ENCODE measurements at places on chromosomes 2 and 18.

GRCh38 chr2:26335231-26335630, 10.7 kb upstream of the SELENOI start:
- no peak for DNase-seq

DNA sequence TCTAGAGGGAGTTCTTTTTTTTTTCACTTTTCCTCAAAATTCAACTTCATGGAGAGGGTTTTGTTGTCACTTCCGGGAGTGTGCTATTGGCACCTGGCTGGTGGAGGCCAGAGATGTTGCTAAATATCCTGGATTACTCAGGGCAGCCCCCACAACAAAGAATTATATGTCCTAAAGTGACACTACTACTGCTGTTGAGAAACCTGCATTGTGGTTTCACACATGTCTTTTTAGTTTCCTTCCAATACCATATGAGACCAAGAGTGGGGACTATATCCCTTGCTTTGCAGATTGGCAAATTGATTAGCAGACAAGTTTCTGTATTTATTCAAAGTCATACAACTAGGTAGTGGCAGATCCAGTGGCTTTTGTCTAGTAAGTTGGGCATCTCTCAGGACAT, 826.8 kb downstream of the TRIB2 start:
- DNase-seq: no peak

DNA sequence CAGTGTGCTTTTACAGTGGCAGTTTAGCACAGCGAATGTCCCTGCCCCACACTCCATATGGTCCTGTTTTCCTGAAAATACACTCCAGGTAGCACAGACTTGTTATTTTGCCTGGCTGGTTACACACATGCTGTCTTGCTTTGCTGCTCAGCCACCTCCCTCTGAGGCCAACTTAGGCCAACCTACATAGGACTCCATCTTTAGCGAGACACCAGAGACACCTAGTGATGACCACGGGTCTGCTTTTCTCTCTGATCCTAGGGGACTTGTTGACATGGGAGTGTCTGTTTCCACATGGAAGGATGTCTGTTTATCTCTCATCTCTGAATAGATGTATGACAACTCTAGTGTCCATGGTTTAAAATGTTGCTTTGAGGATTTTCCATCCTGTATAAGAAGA, 43.3 kb downstream of the PLEKHB2 start:
- DNase-seq: no peak

- DNase-seq: peak; percentile 33
Observed at GRCh38 chr18:72375618-72376017, 168.5 kb downstream of the CBLN2 start.

- no peak for DNase-seq
Observed at GRCh38 chr2:33477473-33478468, 1.3 kb downstream of the RASGRP3 start.

GRCh38 chr2:119679526-119679837, 481 bp downstream of the TMEM177 start:
- DNase-seq: peak; percentile 17

GRCh38 chr2:149331023-149331400, 625 bp downstream of the LYPD6 start:
- no peak for DNase-seq

GRCh38 chr18:28963481-28963880, 786.6 kb upstream of the CDH2 start:
- peak; percentile 53 for DNase-seq

- DNase-seq: no peak
Observed at GRCh38 chr2:216665242-216665641, 30.1 kb downstream of the IGFBP5 start.

DNA sequence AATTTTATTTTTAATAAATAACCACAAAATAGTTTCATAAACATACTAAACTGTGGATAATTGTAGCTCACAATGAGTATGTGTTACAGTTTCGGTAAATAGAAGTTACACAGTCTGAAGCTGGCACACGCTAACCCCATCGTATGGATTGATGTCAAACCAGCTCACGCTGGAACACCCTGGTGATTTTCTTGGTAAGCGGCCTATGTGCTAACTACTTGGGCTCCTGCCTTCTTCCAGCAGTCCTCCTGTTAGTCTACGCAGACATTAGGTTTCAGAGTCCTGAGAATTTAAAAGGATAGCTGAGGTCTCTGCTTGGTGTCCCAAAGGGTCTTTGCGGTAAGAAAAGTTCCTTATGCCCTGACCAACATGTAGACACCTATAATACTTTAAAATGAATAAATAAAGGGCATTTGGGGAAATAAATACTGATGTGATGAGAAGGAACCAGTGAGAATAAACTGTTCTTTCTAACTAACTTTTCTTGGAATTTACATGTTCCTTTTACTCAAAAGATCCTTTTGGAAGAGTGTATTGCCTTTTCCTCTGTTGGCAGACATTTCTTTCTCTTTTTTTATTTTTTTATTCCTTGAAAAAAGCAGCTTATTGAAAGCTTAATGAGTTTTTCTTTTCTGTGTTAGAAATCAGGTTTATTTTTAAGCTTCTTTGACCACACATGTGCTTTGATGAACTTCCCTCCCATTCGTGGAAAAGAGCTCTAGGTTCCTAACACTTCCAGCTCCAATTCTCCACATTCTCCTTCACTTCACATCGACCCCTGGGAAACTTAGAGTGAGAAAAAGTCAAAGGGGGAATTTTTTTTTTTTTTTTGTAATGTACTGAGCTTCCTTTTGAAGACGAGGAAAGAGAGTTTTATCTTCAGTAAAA, 322.2 kb downstream of the IRS1 start:
- DNase-seq: no peak

DNA sequence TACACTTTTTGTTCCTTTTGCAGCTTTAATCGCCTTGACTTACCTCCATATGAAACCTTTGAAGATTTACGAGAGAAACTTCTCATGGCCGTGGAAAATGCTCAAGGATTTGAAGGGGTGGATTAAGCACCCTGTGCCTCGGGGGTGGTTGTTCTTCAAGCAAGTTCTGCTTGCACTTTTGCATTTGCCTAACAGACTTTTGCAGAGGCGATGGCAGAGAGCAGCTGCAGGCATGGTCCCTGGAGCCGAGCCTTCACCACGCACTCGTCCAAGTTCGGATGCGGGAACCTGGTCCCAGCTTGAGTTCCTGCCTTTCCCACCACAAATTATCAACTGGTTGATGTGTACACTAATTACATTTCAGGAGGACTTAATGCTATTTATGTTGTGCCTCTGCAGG, 232.7 kb downstream of the ALPK2 start:
- DNase-seq: no peak

- DNase-seq: no peak
Observed at GRCh38 chr2:44706681-44707553, 234.6 kb upstream of the SIX3 start.

DNA sequence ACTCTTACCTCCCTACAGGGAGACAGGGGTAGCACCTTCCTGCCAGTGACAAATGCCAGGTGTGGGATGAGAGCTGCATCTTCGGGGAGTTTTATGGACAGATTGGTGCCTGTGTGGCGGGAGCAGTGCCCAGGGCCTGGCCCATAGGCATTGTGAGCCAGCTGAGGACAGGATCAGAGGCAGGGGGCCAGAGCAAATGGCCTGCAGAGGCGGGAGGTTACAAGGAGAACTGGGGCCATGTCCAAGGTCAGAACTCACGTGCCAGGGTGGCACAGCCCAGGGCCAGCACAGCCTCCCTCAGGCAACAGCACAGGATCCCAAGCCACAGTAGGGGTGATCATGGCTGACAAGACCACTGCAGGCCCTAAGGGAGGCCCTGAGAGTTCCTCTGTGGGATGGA, 40.2 kb upstream of the MCFD2 start:
- DNase-seq: no peak

- DNase-seq: peak; percentile 5
Observed at GRCh38 chr2:157625296-157625695, 3.4 kb downstream of the ACVR1C start.

DNA sequence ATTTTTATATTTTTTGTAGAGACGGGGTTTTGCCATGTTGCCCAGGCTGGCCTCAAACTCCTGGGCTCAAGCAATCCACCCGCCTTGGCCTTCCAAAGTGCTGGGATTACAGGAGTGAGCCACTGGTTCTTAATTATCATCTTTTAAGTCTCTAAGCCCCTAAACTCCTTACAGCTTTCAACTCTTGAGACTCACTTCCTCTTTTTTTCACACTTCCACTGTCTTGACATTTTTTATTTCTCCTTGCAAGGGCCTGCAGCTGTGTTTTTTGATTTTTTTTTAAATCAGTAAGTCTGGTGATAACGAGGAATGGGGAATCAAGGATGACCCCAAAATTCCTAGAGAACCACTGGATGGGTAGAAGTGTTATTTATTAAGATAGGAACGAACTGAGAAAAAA, 8.6 kb upstream of the ABCB11 start:
- DNase-seq: no peak

- no peak for DNase-seq
Observed at GRCh38 chr2:136121204-136121910, 3.4 kb upstream of the CXCR4 start.

GRCh38 chr18:43077510-43078308, 37.8 kb downstream of the RIT2 start:
- no peak for DNase-seq

DNA sequence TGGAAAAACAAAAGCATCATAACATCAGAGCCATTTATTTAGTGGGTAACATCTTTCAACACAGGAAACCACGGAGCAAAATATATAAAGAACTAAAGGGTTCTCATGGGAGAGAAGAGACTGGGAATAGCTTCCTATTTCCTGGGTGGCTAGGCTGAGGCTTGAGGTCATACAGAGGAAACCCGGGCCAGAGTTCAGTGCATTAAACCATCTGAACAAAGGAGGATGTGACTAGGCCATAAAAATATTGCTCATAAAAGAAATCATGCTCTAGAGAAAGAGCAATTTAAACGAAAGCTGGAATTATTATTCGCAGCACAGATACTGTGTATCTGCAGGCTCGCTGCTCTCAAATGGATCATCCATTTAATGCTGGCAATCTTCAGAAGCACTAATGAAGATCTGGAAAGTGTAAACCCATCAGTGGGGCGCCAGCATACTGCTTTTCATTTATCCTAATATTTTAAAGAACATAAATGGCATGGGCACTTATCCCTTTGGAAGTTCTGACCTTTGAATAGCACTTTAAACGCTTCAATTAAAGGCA, 83.3 kb downstream of the GALNT14 start:
- no peak for DNase-seq

DNA sequence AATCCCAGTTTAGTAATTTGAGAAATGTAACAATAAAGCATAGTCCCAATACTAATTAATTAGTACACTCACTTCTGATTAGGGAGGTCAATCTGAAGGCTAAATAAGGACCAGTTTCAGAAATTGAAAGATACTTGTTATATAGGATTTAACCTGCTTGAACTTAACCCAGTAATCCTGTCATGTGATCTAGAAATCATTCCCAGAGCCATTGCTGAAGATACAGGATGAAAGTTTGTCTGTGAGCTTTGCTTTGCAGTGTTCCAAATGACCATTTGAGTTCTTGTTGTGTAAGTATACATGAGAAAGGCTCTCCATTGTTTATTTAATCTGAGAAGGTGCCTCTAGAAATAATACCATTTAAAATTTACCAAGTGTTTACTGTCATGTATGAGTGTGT, 52.2 kb downstream of the GALNT1 start:
- DNase-seq: no peak

- no peak for DNase-seq
Observed at GRCh38 chr18:34491719-34492118, 218.4 kb upstream of the DTNA start.

Measured in EH (cell line).